ENCODE measurements at places on chromosomes 16 and 17. TPM values are rescaled to one million over a fixed set of nuclear protein-coding genes. Genes with fewer than 3 reads are reported as not detected.

TMC8 gene
- 1.5 TPM for polyA plus RNA-seq

CRISPLD2 gene
- 11.5 TPM for polyA plus RNA-seq

GPR139 gene
- polyA plus RNA-seq, result not detected

MYO15B gene
- 325 TPM for polyA plus RNA-seq

TAT gene
- 0.04 TPM for polyA plus RNA-seq

HOXB2 gene
- polyA plus RNA-seq, result 2.2 TPM

CACNG5 gene
- polyA plus RNA-seq, result 0.77 TPM

RPUSD1 gene
- 21.1 TPM for polyA plus RNA-seq

SLC6A2 gene
- polyA plus RNA-seq, result not detected

MLX gene
- 44.5 TPM for polyA plus RNA-seq

BIRC5 gene
- polyA plus RNA-seq, result 0.77 TPM

UNC119 gene
- polyA plus RNA-seq, result 18.1 TPM

KCNJ18 gene
- polyA plus RNA-seq, result not detected

ARHGDIA gene
- polyA plus RNA-seq, result 157 TPM

CA5A gene
- polyA plus RNA-seq, result under 0.01 TPM

SPOP gene
- polyA plus RNA-seq, result 14.2 TPM

PRSS21 gene
- polyA plus RNA-seq, result 0.59 TPM

HSPB9 gene
- 1.6 TPM for polyA plus RNA-seq

Data from pancreas (tissue), 10 donors.